ENCODE measurements at places on chromosomes 7 and 10.

GRCh38 chr10:122054048-122055025, 65.4 kb downstream of the TACC2 start:
- DNase-seq, result no peak

DNA sequence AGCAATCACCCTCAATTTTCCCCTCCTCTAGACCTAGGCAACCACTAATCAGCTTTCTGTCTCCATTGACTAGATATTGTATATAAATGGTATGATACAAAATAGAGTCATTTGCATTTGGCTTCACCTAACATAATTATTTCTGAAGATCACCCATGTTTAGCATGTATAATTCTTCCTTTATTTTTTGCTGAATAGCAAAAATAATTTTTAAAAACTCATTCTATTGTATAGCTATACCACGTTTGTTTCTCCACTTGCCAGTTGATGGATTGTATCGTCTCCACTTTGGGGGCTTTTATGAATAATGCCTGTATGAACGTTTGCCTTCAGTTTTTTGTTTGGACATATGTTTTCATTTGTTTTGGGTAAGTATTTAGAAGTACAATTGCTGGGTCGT, 95.3 kb downstream of the ZNRF2 start:
- no peak for DNase-seq

DNA sequence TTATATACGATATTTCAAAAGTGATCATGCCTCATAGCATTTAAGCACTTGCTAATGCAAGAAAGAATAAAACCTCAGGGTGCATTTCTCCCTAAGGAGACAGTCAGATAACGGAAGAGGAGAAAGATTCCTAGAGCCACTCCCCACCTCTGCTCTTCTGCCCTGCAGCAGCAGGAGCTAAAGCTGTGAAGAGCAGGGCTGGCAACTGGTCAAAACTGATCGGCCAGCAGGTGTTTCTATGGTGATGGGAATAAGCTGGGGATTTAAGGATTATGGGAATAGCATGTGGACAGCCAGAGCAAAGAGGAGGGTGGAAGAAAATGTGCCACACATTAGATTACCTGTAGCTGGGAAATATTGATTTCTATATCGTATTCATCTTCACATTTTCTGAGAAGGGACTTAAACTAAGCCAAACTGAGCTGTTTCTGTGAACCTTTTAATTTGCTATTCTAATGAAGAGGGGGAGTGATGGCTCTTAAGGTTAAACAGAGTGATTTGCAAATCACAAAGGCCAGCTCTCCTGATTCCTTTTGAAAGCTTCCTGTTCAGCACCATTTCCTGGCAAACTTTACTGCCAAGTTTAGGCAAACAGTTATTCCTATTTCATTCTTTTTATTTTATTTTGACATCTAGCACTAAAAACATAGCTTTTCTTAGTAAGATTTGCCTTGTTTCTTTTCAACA, 268.9 kb upstream of the PFKP start:
- DNase-seq, result no peak

GRCh38 chr7:152335900-152336571, 99.8 kb downstream of the KMT2C start:
- peak; percentile 9 for DNase-seq

DNA sequence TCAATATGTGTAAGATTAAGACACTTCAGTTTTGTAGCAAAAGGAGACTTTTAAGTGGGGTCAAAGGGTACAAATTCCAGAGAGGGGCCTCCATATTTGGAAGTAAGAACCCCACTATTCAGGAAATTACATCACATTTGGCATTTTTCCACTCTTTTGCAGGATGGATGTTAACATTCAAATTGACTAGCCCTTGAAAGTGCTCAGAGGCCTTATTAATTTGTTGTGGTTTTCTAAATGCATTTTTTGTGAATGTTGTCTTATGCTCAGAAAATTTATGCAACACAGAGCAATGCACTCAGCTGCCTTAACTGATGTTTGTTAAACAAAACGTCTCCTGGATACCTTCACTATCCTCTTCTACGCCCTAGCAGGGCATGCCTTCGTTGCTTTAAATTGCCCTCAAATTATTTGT, 50.9 kb upstream of the PDLIM1 start:
- no peak for DNase-seq

- no peak for DNase-seq
Measured at GRCh38 chr7:150975536-150976319, 2.4 kb downstream of the KCNH2 start.

- no peak for DNase-seq
Measured at GRCh38 chr10:50398823-50399222, 147.5 kb upstream of the ASAH2 start.

GRCh38 chr10:73039635-73040034, 57.0 kb downstream of the P4HA1 start:
- DNase-seq, result no peak

DNA sequence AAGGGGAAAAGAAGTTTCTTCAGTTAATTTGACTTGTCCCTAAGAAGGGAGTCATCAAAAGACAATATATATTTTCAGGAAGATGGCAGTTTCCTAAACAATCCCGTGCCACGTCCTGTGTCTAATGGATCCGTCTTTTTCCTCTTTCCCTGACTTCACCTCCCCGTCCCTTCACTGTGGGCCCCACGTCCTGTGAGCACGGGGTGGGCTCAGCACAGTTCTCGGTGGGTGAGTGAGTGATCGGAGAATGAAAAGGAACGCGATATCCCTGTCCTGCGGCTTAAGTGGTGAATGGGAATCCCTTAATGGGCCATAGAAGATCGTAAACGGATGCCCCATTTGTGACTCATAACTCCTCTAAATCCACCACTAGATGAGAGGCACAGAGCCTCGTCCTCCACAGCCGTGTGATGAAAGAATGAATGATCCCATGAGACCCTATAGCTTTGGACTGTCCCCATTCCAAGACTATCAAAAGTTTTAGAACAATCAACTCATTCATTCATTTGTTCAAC, 63.5 kb upstream of the PITRM1 start:
- DNase-seq, result no peak

GRCh38 chr10:85036661-85037060, 708.3 kb downstream of the CCSER2 start:
- DNase-seq, result no peak

DNA sequence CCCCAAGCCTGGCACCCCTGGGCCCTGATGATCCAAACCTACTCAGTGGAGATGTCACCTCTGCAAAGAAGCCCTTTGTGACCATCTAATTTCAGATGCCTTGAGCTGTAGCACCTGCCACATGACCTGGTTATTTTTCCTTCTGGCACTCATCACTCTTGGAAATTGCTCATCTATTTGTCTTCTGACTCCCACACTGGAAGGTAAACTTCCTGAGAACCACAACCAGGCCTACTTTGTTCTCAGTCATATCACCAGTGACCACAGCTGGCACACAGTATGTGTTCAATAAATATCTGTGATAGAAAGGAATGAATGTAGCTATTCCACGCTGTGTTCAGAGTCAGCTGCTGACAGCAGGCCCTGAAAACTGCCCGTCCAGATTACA, 97.1 kb downstream of the SH3PXD2A start:
- no peak for DNase-seq

DNA sequence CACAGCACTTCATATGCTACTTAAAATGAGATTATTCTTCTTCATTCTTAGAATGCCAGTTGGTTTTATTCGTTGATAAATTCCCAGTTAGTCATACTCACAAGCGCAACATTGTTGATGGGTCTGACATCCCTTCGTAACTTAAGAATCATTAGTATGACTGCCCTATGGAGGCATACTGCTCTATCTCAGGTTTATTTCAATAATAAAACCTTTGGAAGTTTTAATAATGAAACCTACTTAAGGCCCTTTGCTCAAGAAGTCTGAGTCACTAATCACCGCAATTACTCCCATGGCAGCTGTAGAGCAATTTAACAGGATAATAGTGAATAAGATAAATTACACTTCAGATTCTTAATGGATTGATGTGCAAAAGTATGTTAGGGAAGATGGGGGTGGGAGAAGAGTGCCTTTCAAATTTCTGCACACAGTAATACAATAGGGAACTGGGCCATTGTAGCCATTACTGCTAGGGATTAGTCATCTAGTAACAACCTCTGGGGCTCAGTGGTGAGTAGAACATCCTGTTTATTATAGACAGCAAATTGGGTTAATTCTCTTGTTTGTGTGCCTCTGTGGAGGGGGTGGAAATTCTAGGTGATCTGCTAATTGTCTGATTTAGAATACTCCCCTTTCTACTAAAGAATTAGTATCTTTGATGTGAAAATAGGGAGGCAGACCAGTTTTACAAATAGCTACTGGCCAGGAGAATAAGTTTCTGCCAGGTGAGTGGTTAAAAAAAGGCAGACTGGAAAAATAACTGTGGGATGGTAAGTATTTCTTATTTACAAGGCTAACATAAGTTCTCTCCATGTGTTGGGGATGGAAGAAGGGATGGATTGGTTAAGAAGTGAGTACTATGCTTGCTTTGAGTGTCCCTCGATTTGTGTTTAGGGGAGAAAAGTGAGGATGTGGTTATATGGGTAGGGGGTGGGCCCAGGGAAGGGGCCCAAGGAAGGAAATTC, 74.5 kb upstream of the VKORC1L1 start:
- DNase-seq, result peak; percentile 43

- no peak for DNase-seq
Measured at GRCh38 chr7:14900051-14900450, 2.5 kb downstream of the DGKB start.

GRCh38 chr7:70678621-70679251, 453.2 kb upstream of the GALNT17 start:
- DNase-seq, result no peak

DNA sequence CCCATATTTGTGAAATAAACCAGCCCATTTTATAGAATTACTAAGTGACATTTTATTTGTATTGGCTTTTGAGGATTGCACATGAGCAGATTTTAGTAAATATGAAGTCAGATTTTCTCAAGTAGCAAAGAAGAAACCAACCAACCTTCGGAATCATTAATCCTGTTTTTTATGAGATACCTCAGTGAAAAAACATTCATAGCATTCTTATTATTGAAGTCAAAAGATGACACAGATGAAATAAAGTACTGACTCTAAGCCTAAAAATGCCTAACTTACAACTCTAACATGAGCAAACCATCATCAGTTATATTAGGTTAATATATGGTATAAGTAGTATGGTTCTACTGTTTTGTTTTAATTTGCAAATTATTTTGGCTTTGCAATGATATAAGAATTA, 59.9 kb upstream of the AGBL3 start:
- no peak for DNase-seq

GRCh38 chr10:86803156-86803555, 46.7 kb downstream of the BMPR1A start:
- DNase-seq, result no peak

- DNase-seq, result no peak
Measured at GRCh38 chr10:35626971-35627507, 15.1 kb downstream of the FZD8 start.

DNA sequence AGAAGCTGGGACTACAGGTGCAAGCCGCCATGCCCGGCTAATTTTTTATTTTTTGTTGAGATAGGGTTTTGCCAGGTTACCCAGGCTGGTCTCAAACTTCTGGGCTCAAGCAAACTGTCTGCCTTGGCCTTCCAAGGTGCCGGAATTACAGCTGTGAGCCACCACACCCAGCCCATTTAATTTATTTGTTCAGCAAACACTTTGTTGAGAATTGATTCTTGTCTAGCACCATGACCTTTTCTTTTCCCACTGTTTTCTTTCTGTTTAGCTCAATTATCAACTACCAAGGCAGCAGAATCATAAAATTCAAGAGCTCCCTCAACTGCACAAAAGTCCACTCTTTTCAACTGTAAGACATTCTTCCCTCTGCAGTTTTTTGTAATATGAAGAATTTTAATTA, 47.8 kb upstream of the PARD3 start:
- no peak for DNase-seq

GRCh38 chr10:33716501-33717267, 382.2 kb upstream of the NRP1 start:
- DNase-seq, result no peak

DNA sequence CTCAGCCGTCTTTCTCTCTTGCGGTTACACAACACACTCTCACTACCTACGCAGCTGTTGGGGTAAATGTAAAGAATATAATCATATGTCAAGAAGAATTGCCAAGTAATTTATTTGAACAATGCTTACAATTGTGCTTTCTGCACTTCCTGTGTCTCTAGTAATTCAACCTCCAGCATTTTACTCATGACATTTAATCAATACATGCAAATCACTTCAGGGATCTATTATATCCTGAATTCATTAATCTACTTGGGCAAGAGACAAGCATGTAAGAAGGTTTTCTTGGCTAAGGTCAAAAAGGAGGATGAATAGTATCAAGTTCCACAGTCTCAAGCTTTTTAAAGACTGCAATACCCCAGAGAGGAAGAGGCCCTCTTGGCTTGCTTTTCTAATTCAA, 562.9 kb upstream of the ADARB2 start:
- DNase-seq, result no peak

DNA sequence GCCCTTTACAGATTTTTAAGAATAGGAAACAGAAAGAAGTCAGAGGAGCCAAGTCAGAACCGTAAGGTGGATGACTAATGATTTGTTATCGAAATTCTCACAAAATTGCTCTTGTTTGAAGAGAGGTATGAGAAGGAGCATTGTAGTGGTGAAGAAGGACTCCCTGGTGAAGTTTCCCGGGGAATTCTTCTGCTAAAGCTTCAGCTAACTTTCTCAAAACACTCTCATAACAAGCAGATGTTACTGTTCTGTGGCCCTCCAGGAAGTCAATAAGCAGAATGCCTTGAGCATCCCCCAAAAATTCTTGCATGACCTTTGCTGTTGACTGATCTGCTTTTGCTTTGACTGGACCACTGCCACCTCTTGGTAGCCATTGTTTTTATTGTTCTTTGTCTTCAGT, 152.9 kb downstream of the HGF start:
- no peak for DNase-seq

- no peak for DNase-seq
Measured at GRCh38 chr7:138245682-138246081, 169.4 kb downstream of the AKR1D1 start.

- no peak for DNase-seq
Measured at GRCh38 chr10:71080381-71081228, 131.8 kb upstream of the UNC5B start.

DNA sequence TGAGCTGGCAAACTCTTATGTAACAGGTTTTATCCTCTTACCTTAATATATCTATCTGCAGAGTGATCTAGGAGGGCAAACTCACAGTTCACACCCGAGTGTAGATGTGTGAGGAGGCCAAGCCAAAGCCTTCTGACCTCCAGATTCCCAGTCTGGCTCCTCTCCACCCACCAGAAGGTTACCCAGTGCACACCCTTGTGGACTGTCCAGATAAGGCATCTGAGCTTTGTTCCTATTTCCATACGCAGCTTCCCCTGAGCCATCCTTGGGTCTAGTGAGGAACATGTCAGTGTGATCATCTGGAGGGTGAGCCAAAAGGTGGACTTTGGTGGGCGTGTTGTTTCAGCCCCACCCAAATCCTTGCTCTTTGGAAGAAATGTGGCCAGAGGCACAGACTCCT, 203.0 kb upstream of the MEOX2 start:
- DNase-seq, result no peak

DNA sequence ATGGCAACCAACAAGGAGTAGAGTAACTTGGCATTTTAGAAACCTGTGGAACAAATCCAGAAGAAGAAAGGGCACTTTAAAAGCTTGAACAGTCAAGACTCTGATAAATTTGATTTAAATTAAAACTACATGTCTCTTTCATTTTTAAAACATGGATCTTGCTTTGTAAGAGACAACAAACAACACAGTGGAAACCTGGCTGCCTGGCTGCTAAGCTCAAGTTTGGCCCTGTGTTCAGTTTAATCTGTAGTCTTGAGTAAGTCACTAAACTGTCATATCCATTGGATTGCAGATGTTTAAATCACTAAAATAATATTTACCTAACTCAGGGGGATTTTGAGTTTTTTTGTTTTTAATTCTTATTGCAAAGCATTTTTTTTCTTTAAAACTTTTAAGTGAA, 374.9 kb upstream of the SEMA3D start:
- DNase-seq, result no peak
